ENCODE measurements at places on chromosomes 2 and 18. TPM values are rescaled to one million over a fixed set of nuclear protein-coding genes. Genes with fewer than 3 reads are reported as not detected.

AQP12A gene
- not detected for total RNA-seq

ALPP gene
- not detected for total RNA-seq

ATOH8 gene
- total RNA-seq: 29.1 TPM

BOLL gene
- not detected for total RNA-seq

LDLRAD4 gene
- 29.6 TPM for total RNA-seq

EFEMP1 gene
- total RNA-seq: 75.9 TPM

DNA sequence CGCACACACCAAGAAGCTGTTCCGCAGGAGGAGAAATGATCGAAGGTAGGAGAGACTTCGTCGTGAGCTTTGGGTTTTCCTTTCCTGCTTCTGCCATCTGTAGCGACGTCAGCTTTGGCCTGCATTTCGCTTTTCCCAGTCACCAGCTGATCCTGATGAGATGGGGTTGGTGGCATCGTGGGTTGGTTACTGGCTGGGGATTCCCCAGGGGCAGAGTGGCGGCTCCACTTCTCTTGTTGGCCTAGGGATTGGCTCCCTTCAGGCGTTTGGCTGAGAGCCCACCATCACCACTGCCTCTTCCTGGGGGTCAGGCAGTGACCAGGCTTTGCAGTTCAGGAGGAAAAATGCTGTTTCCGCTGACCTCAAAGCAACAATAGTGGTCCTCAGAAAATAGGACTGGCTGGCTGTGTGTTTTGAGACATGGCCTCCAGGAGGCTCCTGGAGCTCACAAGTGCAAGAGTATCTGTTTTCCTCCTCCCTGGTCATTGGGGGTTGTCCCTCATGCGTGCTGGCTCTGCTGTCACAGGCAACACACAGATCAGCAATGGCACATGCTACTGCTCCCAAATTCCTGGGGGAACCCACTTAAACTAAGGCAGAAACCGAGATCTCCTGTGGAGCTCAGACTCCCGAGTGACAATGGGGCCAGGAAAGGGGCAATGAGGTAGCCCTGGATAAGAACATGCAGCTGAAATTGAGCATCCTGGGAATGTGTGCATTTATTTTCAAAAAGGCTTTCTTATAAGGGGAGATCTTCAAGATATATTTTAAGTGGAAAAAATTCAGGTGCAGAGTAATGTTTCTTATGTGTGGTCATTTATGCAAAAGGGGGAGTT is 173.0 kb downstream of the CTIF start:
- DNase-seq: no peak

GRCh38 chr2:180647221-180647620 is 333.2 kb upstream of the UBE2E3 start:
- no peak for DNase-seq

DNA sequence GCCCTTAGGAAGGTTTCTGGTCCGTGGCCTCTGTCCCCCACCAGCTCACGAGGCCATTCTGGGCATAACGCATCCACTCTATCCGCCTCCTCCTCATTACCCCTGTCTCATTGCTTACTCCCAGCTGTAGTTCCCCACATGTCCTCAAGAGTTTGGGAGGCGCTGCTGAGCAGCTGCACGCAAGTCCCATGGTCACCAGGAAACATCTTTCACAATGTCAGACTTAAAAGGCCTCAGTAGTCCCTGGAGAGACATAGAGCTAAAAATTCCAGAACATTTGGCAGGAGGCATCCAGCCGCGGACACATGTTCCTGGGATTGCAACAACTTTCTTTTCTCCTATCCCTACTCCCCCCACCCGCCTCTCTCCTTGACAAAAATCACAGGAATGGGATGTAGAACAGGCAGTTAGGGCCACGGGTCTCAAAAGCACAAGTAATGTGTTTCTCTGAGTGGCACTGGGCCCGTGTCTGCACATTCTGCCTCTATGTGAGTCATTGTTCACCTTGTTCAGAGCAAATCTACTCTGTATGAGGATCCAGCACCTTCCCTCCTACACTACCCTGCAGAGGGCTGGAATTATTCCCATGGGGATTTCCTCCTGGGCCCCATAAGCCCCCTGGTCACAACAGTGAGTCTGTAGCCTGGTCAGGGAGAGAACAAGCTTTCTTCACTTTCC is 8.1 kb downstream of the LBH start:
- peak; percentile 81 for DNase-seq

DNA sequence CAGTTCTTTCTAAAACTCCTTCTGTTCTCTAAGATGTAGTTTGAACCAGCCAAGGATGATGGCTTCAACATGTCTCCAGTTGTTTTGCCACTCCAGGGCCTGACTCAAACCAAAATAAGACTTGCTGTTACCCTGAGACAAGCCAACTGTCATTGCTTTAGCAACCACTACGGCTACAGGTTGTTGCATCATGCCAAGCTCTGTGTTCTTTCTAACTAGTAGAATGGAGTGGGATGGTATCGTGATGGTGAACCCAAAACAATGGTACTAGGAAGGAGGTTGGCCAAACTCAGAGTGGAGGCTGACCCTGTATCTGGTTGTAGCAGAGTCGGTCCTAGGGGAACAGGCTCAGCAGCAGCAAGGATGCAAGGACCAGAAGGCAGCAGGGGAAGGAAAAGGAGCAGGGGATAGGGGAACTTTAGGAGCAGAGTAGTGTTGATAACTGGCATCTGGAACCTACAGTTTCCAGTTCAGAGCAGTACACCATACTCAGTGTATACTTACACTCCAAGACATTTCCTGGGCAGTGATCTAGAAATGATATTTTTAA is 51.6 kb downstream of the PDK1 start:
- no peak for DNase-seq

- no peak for DNase-seq
Measured at GRCh38 chr2:70140791-70141211, 50.0 kb downstream of the C2orf42 start.

GRCh38 chr2:229410264-229410663 is 139.2 kb upstream of the PID1 start:
- no peak for DNase-seq

DNA sequence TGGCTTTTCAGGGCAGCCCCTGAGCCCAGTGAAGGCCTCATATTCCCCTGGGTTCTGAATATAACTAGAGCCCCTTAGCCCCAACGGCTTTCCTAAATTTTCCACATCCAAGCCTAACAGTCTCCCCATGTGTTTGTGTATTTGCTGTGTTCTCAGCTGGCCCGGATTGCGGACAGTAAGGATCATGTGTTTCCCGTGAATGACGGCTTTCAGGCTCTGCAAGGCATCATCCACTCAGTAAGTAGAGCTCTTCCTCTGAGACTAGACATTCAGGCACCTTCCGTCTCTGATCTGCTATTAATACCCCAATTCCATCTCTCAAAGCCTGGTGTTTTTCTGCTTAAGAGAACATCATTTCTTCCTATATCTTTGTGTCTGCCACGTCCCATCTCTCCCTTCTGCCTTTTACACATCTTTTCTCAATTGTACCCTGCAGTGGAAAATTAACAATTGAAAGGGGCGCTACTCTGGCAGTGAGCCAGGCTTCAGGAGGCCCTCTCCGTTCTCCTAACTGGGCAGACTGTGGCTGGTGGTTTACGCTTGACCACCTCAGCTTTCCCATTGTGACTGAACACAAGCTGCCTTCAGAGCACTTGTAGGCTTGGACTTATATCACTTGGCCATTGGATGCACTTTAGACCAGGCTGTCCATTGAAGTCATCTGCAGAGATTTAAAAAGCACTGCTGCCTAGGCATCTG is 64.4 kb downstream of the ANTXR1 start:
- DNase-seq: no peak

DNA sequence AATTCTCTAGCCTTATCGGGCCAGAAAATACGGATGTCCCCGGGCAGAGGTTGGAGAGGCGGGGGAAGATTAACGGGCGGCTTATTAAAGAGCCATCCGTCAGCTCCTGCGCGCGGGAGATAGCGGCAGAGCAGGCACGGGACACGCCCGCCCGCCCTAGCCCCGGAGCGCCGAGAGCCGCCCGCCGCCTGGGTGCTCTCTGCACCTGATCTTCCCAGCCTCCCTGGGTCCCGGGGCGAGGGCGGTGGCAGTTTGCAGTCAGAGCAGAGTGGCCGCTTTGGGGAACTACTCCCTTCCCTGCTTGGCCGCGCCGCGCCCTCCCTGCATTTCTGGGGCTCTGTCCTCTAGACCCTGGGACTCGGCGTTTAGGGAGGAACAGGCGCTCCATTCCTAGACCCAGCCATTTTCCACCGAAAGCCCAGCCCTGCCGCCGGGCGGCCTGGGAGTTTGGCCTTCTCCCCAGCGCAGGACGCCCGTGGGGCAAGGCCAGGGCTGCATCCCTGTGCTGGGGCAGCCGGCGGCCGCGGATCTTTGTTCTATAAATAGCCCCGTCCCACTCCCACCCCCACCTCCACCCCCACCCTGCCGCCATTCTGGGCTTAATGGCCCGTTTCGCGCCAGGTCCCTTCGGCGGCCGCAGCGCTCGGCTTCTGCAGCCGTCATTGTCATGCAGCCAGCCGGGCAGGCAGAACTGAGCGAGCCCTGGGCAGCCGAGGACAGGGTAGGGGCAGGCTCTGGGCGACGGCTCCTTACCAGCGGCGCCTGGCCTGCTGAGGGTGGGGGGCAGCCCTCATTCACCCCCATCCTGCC is 6.6 kb downstream of the GAD1 start:
- DNase-seq: peak; percentile 59

GRCh38 chr2:226813148-226813701 is 13.6 kb upstream of the IRS1 start:
- DNase-seq: no peak

- no peak for DNase-seq
Measured at GRCh38 chr2:44932079-44932478, 9.4 kb upstream of the SIX3 start.

DNA sequence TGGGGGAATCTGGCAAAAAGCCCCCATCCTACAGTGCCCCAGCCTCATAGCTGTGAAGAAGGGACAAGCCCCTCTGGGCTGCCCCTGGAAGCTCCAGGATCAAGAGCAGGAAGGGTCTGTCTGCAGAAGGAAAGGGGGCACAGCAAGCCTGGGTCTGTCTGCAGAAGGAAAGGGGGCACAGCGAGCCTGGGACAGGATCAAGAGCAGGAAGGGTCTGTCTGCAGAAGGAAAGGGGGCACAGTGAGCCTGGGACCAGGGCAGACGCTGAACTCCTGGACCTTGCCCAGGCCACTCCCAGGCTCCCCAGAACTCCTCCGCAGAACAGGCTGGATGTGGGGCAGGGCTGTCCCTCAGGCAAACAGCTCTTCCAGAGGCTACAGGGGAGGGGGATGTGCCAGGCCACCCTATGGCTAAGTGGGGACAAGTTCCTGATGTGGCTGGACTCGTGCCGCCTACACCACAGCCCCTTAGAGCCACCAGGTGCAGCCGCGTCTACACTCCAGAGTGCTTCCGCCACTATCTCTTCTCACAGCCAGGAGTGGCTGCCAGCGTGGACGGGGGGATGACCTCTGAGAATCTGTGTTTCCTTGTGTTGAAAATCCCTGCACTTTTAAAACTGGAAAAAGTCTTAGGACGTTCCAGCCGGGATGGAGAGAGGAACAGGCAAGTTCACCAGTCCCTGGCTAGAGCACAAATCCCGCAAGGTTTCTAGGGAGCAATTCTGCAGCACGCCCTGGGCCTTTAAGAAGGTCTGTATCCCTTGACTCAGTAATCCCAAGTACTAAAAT is 20.8 kb downstream of the KIF1A start:
- DNase-seq: peak; percentile 33

- DNase-seq: no peak
Measured at GRCh38 chr2:193103064-193103463, 908.3 kb upstream of the TMEFF2 start.

DNA sequence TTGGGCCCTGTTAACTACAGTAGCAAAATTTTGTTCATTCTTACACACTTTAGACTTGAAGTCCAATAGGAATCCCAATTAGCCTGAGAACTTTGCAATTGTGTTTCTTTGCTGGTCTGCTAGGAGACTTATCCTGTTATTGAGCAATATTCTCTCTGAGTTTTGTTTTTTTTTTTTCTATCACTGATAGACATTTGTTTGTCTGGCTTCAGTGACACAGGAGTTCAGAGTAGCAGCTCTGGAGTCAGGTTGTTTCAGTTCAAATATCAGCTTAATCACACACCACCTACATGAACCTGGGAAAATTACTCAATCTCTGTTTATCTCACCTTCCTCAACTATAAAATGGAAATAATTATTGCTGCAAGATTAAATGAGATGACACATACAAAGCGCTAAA is 360.2 kb upstream of the POU3F3 start:
- DNase-seq: no peak

DNA sequence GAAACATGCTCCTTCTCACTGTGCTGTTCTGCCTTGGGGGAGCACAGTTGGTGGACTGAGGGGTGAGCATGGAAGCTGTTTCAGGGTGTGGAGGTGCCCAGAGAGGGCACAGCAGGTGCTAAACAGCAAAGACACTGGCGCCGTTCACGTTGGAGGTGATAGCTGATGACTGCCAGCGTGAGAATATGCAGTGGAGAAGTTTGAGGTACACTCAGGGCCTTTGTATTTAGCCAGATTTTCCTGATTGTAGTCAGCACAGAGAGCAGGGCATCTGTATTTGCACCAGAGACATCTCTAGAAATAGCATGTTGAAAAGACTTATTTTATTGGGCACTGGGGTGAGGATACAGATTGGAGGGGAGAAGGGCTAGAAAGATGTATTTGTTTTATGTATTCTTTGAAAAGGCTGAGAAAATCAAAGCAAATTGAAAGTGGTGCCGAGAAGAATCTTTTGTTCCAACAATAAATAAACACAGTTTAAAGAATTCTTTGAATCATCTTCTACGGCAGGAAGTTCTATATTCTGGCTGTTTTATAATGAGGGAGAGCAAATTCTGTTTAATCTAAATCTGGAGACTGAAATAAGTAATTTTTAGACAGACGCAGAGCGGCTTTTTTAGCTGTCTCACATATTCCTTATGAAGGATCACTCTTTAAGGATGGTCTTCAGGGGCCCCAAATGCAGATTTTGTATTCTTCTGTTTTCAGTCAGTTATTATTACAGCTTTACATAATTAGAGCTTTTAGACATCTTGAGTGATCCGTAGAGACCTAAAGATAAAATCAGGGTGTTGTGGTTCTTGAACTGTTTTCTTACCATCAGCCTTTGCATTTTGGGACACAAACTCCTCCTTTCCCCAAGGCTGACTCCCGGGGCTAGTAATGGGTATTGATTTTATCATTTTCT is 7.1 kb downstream of the ZNF532 start:
- DNase-seq: no peak

GRCh38 chr18:9437021-9437437 is 38.3 kb upstream of the RALBP1 start:
- no peak for DNase-seq

DNA sequence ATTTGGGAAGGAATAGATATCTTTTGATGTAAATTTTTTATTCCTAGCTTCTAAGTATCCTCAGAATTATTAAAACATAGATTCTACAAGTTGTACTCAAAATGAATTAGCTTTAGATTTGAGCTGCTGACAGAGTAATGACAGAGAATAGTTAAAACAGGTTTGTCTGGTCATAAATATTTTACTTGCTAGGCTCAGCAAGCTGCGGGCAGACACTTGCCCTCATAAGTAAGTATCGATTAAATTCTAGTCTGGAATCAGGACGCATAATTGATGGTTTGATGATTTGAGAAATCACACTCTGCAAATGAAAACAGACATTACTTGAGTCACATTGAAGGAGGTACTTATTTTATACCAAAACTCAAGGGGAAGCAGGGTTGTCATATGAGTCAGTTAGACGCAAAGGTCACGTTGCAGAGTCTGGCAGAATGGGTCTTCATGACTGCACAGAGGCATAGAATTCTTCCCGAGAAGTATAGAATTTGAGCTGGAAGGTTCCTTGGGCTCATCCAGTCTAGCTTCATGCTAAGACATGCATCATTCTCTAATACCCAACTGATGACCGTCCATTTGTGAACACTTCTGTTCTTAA is 27.5 kb downstream of the ARL4C start:
- no peak for DNase-seq

- DNase-seq: no peak
Measured at GRCh38 chr2:69890881-69891280, 2.9 kb upstream of the SNRNP27 start.

GRCh38 chr2:26957534-26957933 is 12.9 kb upstream of the MAPRE3 start:
- no peak for DNase-seq
